ENCODE measurements at places on chromosomes 12 and 14. TPM values are rescaled to one million over a fixed set of nuclear protein-coding genes. Genes with fewer than 3 reads are reported as not detected.
A peak's percentile ranks its signal among the peaks of the same experiment; 100 is the strongest.

Gene C2CD5
- total RNA-seq = 19.0 TPM

GRCh38 chr14:68910540-68910939 lies 68.6 kb downstream of the ACTN1 start:
- no peak for DNase-seq

GRCh38 chr12:122882908-122883558 lies 12.9 kb downstream of the VPS37B start:
- no peak for DNase-seq

DNA sequence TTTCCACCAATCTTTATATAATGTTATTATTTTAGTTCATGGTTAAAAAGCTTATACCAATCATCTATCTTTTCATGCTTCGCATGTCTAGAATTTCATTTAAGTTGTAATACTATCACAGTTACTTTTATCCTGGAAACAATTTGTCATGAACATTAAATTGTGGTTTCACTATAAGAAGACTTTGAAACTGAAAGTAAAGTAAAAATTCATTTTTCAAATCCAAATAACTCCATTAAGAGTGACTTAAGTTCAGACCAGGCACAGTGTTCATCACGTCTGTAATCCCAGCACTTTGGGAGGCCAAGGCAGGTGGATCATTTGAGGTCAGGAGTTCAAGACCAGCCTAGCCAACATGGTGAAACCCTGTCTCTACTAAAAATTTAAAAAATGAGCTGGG lies 12.4 kb downstream of the ESR2 start:
- DNase-seq = no peak

- no peak for DNase-seq
Measured at GRCh38 chr12:75452675-75453330, 27.8 kb upstream of the GLIPR1 start.

DNA sequence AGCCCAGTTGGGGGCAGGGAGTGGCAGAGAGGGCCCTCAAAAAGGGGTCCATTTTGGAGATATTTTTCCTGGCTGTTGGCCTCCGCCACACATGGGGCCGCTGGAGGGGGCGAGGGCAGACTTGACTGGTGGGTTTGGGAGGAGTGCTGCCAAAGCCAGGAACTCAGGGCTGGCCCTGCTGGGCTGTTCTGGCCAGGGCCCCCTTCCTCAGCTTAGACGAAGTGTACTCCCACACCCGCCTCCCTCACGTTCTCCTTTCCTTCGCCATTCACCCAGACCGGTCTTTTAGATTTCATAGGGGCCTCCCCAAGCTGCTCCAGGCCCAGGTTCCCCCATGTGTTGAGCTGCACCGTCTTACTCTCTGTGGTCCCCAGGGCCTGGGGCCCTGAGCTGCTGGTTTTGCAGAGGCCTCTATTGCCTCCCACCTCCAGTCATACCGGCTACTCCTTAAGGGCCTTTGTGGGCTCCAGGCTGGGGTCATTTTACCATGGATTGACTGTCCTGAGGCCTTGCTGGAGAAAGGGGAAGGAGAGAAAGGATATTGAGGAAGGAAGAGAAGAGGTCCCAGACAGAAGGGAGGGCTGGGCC lies 1.3 kb downstream of the KRT7 start:
- DNase-seq = peak; percentile 6

GRCh38 chr14:46091819-46092218 lies 559.8 kb downstream of the RPL10L start:
- no peak for DNase-seq

DNA sequence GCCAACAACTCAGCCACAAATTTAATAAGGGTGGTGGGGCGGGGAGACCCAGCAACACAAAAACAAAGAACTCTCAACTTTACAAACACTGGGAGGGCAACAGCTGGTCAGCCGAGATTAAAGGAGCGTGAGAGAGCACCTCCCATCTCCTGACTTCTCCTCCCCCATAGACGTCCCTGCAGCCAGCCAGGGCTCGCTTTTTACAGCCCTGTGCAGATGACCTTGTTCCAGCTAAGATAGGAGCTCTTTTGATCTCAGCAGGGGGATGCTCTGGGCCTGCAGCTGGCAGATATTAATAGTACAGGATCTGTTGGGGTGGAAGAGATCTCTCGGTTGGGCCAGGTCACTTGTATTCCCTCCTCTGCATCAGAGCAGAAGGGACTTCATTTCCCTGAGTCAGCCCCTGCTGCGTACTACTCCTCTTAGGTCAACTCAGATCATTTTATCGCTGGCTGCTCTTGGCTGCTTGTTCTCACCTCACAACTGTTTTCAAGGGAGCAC lies 475.8 kb downstream of the RAD51B start:
- DNase-seq = no peak
